ENCODE measurements at places on chromosomes 11 and 22.

- DNase-seq = no peak
Observed at GRCh38 chr11:79667380-79667779, 226.6 kb upstream of the TENM4 start.

GRCh38 chr11:35548925-35549561, 23.6 kb upstream of the PAMR1 start:
- DNase-seq = no peak

DNA sequence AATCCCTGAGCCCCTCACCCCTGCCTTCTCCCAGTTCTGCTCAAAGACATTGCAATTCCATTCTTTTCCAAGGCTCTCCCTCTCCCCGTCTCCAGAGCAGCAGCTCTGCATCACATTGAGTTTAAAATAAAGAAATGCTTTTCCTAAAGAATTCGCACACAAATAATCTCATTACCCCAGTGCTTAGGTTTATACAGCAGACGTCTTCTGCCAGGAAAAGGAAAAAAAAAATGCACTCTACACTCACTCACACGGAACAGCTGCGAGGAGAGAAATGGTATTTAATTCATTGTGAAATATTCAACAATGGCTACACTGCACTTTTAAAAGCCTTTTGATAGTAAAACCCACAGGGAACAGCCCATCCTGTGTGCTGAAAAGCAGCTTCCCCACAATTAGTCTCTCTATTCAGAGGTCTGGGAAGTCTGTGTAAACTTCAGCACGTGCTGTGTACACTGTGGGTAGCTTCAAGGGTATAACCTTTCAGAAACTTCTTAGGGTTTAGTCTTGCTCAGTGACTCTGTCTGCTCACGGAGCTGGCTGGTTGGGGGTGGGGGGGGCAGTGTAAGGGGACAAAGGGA, 42.8 kb downstream of the ETS1 start:
- DNase-seq = peak; percentile 51

DNA sequence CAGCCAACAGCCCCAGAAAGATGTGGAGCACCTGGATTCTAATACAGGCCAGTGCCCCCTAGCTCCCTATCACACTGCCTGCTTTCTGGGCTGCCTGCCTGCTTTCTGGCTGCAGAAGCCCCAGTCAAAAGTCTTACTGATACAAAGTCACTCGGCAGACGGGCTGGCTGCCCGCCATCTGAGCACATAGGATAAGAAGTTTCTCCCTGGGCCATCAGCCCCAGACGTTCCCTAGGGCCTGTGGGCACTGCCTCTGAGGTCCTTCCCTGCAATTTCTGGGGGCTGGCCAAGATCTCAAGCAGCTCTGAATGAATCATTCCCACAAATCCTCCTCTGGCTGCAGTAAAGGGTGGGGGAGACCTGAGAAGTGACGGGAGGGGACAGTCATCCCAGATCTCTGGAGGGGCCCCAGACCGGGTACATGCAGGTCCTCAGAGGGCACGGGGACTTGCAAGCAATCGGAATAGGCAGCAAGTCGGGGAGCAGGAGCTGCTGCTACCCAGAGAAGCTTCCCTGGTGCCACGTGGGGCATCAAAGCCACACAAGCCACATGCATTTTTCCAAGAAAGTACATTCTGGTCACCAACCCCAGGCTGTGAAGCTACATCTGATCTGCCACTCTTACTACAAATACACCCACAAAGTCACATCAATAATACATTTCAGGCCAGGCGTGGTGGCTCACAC, 4.7 kb downstream of the TPST2 start:
- DNase-seq = no peak

DNA sequence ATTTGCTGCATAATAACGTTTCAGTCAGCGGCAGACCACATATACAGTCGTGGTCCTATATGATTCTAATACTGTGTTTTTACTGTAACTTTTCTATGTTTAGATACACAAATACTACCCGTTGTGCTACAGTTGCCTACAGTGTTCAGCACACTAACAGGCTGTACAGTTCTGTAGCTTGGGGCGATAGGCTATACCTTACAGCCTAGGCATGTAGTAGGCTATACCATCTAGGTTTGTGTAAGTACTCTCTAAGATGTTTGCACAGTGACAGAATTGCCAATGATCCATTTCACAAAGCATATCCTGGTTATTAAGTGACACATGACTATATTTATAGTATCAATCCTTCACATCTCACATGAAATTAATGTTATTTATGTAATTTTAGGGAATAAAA, 78.2 kb downstream of the YAP1 start:
- DNase-seq = no peak

DNA sequence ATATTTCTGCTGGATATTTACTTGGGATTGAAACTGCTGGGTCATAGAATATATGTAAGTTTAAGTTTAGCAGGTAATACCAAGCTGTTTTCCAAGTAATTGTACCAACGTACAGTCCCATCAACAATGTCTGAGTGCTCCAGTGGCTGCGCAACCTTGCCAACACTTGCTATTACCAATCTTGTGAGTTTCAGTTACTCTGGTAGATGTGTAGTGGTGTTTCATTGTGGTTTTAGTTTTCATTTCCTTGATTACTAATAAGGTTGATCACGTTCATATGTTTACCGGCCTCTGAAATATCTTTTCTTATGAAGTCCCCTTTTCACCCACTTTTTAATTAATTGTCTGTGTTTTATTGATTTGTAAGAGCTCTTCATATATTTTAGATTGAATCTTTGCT, 370.6 kb upstream of the CADM1 start:
- DNase-seq = no peak

GRCh38 chr11:57474017-57474802, 13.9 kb downstream of the RTN4RL2 start:
- DNase-seq = no peak

DNA sequence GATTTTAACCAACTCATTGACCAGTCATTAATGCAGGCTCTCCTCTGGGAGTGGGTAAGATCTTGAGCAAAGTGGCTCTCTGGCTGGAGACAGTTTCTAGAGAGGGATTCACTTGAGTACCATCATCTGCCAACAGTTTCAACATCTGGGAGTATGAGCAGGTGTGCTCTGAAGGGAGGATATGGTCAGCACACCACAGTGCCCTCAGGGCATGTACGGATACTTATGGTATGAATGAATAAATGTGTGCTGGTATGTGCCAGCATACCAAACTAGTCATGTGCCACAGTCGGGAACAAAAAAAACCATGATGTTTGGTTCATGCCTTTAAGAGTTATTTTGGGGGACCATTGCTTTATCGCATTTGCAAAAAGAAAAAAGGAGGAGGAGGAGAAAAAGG, 1197.5 kb upstream of the TENM4 start:
- DNase-seq = no peak

DNA sequence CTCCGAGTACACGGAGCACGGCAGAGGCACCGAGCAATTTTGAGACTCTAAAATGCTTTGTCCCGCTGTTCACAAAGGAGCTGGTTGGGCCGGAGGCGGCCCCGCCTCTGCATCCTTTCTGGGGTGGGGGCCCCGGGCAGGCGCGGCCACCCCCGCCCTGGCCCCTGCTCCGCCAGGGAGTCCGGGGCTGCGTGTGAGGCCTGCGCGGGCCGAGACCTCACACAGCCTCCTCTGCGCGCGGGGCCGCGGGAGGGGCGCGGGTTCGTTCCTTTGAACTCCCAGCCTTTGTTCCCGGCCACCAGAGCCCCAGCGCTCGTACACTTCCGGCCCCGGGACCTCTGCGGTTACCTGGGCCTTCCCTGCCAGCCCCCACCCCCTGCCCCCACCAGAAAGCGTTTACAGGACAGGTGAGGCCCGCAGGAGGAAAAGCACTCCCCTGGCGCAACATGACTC, 1.6 kb downstream of the FGF19 start:
- no peak for DNase-seq

DNA sequence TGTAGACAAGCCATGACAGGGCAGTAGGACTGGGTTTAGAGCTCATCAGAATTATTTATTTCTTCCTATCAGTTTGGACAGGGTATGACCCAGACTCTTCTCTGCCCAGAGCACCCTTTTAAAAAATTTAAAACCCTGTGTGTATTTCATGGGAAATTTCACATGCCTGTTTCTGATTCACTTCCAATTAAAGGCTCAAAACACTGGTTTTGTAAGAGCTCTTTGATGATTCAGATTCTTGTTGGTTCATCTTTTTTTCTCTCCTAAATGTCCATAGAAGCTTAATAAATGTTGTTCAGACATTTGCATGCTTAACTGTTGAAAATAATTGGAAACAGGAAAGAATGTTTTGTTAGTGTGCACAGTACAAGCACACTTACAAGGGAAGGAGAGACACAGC, 13.8 kb downstream of the FLI1 start:
- no peak for DNase-seq

DNA sequence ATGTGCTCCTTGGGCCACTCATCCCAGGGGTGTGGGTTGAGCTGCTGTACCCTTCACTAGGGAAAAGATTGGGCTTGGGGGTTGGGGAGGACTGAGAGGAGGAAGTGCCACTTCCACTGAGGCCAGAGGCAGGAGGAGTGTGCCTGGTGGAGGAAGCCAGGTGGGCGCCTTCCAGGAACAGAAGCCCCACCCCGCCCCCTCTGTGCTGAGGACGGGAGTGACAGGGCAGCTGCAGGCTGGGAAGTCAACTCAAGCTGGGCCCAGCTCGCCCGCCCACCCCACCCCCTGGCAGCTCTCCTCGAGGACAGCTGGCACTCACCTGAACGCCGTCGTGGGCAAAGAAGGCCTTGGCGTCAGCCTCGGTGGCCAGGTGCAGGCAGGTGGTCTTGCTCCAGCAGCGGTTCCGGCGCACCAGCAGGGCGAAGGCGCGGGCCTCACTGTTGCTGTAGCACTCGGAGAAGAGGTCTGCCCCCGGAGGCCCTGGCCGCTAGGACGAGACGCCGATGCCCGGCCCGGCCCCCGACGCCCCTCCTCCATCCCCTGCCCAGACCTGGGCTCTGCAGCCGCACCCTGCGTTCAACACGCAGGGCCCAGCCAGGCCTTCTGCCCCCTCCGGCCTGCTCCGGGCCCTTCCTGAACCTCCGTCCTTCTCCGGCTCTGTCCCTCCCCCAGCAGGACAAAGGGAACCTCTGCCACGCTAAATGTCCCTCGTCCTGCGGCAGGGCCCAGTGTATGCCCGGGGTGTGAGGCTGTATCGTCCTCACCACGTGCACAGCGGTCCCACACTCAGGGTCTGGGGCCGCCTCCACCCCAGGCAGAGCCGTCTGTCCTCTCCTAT, 13.4 kb downstream of the TSSC4 start:
- DNase-seq = no peak
